NCI-H1436 treated with DMSO at 0.1 percent for 48 hours (cell line): ENCODE measurements at places on chromosomes 5 and 9.
A peak's percentile ranks its signal among the peaks of the same experiment; 100 is the strongest.

DNA sequence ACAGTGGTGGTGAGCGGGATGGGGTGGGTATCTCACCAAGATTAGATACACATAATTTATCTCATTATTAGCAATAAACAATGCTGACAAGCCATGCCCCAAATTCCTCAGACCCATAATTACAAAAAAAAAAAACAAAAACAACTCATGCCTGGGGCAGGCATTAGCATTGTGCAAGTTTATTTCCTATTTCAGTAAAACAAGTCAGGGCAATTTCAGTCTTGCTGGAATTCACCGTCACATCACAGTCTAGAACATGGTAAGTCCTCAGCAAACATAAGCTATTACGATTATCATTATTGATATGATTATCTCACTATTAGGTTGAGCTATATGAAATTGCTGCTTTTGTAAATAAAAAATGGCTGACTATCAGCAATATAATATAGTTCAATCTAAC is 57.5 kb upstream of the GNAQ start:
- no peak for DNase-seq

- DNase-seq, result no peak
These were observed 46.9 kb downstream of the C9orf50 start for GRCh38 chr9:129573977-129574376.

GRCh38 chr5:95350631-95351030 is 40.5 kb upstream of the FAM81B start:
- DNase-seq, result no peak

DNA sequence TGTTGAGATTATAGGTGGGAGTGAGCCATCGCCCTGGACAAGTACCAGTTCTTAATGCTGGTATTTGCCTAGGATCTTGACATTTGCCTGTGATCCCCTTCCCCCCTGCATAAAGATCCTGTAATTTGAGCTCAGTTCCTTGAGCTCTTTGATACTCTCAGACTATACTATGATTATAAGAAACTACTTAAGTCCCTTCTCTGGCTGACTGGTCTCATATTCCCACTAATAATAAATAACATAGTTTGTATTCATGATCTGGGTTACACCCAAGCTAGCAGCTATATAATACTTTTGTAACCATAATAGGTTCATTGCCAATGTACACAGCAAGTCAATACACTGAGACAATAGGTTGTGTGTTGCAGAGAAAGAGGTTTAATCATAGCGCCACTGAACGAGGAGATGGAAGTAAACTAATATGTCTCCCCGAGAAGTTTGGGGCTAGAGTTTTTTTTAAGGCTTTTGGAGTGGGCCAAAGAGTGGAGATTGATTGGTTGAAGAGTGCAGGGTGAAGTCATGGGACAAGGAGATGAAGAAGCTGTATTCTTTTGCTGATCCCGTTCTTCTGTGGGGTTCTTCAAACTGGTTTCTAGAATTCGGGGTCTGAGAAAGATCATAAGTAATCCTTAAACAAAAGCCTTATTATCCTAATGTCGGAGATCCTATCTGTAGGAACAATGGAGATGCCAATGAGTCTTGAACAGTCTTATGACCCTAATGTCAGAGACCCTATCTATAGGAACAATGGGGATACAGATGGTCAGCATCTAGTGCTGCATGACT is 20.7 kb upstream of the SHOC1 start:
- peak; percentile 14 for DNase-seq

GRCh38 chr9:82443312-82443711 is 454.7 kb downstream of the SPATA31D1 start:
- DNase-seq, result no peak

DNA sequence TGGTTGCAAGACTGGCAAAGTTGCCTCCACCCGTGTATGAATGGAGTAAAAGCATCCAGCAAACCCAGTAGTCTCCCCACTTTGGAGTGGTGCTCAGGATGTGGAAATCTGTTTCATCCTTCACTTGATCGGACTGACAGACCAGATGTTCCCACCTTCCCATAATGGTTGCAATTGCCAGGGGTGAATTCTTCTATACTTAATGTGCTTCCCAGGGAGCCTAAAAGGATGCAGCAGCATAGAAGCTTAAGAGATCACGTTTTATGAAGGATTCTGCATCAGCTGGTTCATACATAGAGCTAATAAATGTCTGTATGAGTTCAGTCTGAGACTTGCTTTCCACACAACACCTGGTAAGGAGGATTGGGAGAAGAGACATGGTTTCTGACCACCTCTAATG is 198.8 kb upstream of the S1PR3 start:
- no peak for DNase-seq

DNA sequence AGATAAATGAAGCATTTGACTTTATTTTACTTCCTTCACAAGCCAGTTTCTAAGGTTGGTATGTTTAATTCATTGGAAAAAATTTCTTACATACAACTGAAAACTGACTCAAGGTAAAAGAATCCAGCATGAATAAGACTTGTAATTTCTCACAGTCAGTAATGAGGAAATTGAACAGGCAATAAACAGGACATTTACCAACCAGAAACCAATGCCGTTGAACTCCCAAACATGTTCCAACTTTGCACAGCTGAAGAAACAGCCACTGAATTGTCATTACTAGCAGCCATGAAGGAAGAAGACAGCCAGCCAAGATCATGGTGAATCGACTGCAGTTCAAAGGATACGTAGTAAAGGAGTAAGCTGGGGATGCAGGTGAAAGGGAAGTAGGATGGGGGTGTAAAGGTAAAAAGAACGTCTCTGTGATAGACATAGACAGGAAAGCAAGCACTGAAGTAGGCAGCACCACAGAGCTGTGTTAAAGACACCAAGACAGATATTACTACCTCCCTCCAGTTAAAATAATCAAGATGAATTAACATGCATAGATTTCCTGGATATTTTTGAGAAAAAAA is 21.3 kb upstream of the SLC12A2 start:
- DNase-seq, result no peak

- DNase-seq, result no peak
These were observed 56.6 kb downstream of the CHSY3 start for GRCh38 chr5:129960831-129961230.

GRCh38 chr5:1449081-1449630 is 3.9 kb upstream of the SLC6A3 start:
- DNase-seq, result no peak

DNA sequence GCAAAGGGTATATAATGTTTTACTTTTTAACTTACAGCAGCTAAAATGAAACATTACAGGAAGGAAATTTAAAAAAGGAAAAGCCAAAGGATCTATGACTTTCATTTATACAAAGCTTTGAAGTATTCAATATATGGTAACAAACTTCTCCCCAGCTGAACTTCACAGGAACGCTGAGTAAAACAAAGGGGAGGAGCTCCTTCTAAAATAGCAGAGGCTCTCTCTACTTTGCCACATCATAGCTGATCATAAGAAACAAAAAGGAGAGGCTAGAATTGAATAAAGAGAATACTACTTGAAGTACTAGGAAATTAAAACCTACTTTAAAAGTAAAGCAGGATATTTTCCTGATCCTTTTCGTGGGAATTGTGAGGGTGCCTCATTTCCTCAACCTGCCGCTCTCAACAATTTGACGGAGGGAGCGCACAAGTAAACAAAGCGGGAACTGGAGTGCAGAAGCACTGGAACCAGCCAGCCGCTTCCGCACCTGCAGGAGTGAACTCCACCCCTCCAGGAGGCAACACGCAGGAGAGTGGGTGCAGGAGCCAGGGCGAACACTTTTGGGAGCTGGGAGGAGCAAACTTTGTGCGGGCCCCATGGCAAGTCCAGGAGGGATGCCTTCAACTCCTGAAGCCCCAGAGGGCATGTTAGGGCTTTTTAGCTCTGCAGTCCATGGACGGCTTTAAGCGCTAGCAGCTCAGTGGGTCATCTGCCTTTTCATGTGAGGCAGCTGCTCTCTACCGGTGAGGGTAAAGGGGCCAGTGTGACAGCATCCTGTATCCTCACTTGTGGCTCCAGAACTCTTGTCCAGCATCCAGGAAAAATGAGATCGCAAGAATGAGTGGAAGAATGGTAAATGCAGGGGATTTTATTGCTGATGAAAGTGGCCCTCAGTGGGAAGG is 757.4 kb downstream of the PTPRD start:
- no peak for DNase-seq

- DNase-seq, result no peak
These were observed 395.3 kb downstream of the OSTF1 start for GRCh38 chr9:75483636-75484035.

- DNase-seq, result no peak
These were observed 132.8 kb upstream of the DPYSL3 start for GRCh38 chr5:147642666-147643065.

GRCh38 chr5:29896646-29897045 is 1296.8 kb upstream of the CDH6 start:
- DNase-seq, result no peak

GRCh38 chr9:125652759-125653158 is 54.2 kb downstream of the MAPKAP1 start:
- DNase-seq, result no peak

DNA sequence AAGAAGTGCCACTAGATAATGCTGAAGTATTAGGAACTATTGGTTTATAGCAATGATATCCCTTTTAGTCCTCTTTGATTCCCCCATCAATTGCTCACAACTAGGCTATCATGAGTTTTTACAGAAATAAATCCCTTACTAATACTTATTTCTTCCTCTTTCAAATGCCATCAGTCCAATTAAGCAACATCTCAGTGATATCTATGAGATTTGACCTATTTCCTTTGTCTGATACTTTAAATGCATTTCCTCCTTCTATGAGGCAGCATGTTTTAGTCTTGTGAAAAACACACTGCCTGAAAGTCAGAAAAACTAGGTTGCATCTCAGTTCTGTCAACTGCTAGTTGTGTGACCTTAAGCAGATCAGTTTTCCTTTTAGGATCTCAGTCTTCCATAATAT is 101.6 kb downstream of the FBXW11 start:
- no peak for DNase-seq

DNA sequence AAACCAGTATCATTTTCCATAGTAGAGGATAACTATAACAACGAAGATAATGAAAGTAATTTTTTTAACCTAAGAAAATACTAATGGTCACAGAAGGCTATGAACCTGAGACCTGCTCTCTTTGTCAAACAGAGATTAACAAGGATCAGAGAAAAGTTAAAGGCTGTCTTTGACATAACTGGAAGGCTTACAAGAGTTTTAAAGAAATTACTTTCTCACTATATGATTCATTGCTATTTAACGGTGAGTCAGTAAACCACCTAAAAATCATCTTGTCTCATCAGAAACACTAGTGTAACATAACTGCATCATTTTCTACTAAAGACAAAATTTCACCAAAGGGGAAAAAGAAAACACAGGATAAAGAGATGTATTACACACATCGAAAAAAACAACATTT is 19.3 kb downstream of the MLANA start:
- DNase-seq, result no peak

DNA sequence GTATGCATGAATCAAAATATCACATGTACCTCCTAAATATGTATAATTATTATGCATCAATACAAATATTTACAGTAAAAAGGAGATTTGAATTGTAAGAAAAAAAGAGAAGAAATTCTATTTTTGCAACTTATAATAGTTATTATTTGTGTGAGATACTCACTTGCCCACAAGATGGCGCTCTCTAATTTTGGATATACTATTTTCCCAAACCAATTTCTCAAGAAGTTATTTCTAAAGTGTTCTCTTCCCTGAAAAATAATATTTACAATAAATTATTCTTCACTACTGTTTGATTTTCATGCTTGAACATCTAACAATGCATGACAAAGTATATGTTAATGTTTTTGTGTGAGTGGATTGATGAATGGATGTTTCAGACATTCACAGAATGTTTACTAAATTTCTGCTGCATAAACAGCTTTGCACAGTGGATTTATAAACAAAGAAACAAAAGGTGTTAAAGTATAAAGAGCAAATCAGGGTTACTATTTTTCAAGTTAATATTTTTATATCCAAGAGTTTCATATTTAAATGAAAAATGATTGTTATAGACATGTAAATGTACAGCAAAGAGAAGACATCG is 503.4 kb downstream of the PDE4D start:
- no peak for DNase-seq

- DNase-seq, result no peak
These were observed 297.1 kb downstream of the KCTD16 start for GRCh38 chr5:144467792-144468191.

DNA sequence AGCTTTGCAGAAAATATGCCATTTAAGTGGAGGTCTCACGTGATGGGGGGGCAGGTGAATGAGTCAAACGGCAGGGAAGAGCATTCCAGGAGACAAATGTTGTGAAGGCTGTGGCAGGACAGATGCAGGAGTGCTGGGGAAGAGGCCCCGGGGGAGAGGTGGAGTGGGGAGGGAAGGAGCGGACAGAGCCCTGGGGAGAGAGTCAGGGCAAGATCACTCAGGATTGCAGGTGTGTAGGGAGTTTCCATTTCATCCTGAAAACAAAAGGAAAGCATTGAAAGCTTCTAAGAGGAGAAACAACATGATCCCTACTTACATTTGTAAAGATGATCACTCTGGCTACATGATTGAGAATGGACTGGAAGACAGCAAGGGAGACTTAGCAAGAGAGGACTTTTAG is 323.3 kb downstream of the ASTN2 start:
- no peak for DNase-seq

GRCh38 chr9:92414566-92414965 is 9.7 kb downstream of the OMD start:
- DNase-seq, result no peak

DNA sequence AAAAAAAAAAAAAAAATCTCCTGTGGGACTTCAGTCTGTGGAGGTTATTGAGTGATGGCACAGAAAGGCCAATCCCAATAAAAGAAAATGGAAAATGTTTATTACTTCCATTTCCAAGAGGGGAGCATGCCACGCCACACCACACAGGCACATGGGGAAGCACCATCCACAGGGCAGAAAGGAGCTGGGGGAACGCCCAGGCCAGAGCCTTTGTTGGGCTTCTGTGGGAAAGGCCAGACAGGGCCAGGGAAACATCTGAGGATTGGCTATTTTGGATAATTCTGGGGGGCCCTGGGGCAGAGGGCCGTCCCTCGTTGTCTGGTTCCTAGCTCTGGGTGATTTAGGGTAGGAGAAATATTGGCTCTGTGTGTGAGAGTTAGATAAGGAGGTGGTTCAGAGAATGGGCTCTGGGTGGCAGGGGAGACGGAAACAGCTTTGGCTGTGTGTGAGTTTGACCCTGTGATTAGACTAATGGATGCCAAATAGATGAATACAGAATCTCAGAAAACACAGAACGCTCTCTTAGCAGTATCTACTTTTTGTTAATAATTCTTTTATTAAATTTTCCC is 49.0 kb upstream of the ABL1 start:
- DNase-seq, result no peak

DNA sequence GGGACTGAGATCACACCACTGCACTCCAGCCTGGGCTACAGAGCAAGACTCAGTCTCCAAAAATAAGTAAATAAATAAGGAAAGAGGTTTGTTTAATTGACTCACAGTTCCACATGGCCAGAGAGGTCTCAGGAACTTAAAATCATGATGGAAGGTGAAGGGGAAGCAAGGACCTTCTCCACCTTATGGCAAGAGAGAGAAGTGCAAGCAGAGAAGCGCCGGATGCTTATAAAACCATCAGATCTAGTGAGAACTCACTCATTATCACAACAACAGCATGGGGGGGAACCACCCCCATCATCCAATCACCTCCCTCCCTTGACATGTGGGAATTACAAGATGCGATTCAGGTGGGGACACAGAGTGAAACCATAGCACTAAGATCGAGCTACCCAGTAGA is 22.8 kb upstream of the RGMB start:
- no peak for DNase-seq
